Activated naive CD4-positive, alpha-beta T cell (primary cell): ENCODE measurements at places on chromosomes 6 and 20.
A peak's percentile ranks its signal among the peaks of the same experiment; 100 is the strongest.

GRCh38 chr6:16413399-16413798, 175.0 kb downstream of the GMPR start:
- no peak for DNase-seq

DNA sequence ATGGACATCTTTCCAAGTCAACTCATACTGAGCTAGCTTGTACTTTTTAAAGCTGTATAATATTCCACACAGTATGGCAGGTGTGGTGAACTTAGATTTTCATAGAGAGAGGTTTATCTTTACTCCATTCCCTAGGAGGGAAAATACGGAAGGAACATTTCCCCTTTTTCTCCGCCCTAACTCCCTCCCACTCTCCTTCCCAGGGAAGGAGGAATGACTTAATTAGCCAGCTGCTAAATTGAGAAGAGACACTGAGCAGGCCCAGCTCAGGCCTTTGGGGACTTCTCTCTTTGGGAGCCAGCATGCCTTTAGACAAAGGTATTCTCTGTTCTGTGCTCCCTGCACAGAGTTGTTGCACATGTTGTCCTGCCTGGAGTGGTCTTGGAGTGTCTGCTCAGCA, 46.1 kb downstream of the MBOAT1 start:
- no peak for DNase-seq

- DNase-seq, result no peak
Observed at GRCh38 chr6:127879685-127880084, 21.2 kb downstream of the THEMIS start.

DNA sequence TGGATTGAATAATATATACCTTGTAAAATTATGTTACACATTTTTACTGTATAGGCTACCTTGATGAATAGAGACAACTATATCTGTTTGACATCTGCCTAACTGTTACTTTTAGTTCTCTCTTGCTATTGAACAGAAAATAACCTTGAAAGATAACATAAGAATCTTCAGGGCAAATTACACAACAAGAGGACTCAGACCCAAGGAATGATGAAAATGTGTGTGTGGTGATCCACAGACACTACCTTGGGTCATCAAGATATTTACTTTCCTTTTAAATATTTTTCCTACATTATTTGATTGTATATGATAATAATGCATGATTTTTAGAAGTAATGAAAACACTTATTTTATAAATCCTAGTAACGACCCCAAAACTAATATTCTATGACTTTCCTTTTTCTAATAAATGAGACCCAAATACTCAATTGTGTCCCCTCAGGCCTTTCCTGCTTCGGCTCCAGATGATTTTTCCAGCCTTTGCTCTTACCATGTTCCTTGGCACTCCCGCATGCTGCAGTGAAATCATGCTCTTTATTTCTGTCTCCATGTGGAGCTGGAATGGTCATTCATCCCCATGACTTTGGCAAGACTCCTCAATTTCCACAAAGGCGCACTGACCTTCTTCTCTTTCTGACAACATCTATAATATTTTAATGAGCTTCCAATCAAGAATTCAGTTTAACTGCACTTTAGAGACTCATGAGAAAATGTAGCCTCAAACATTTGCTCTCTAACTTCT, 187.6 kb downstream of the EPM2A start:
- no peak for DNase-seq

- peak; percentile 28 for DNase-seq
Observed at GRCh38 chr20:3744806-3745685, 12.6 kb downstream of the HSPA12B start.

DNA sequence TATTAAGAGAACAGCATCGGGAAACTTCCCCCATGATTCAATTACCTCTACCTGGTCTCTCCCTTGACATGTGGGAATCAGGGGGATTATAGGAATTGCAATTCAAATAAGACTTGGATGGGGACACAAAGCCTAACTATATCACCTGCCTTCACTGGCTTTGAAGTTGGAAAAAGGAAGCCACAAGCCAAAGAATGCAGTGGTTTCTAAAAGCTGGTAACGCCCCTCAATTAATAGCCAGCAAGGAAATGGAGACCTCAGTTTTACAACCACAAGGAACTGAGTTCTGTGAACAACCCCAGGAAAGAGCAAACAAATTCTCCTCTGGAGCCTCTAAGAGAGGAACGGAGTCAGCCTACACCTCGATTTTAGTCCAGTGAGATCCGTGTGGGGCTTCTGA, 244.1 kb downstream of the TFAP2A start:
- DNase-seq, result no peak

GRCh38 chr20:542777-543368, 717 bp downstream of the CSNK2A1 start:
- no peak for DNase-seq

- DNase-seq, result no peak
Observed at GRCh38 chr6:33018904-33019303, 9.5 kb upstream of the HLA-DOA start.

- no peak for DNase-seq
Observed at GRCh38 chr6:5282191-5282623, 20.9 kb downstream of the FARS2 start.

- no peak for DNase-seq
Observed at GRCh38 chr6:69379518-69379917, 417.3 kb downstream of the LMBRD1 start.

DNA sequence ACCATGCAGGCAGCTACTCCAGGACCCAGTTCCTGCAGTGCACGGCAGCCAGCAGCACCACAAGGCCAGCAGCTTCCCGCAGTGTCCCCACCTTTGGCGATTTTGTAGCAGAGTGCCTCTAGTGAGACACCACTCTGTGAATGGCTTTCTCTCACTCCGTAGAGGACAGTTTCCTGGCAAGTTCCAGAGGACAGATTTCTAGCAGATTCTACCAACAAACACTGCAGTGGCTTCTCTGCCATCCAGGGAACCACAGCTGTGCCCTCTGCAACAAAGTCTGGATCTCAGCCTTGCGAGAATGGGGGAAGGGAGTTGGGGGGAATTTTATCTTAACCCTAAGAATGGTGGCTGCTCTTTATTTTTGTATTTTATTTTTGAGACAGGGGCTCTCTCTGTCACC, 28.7 kb downstream of the SNHG17 start:
- no peak for DNase-seq

DNA sequence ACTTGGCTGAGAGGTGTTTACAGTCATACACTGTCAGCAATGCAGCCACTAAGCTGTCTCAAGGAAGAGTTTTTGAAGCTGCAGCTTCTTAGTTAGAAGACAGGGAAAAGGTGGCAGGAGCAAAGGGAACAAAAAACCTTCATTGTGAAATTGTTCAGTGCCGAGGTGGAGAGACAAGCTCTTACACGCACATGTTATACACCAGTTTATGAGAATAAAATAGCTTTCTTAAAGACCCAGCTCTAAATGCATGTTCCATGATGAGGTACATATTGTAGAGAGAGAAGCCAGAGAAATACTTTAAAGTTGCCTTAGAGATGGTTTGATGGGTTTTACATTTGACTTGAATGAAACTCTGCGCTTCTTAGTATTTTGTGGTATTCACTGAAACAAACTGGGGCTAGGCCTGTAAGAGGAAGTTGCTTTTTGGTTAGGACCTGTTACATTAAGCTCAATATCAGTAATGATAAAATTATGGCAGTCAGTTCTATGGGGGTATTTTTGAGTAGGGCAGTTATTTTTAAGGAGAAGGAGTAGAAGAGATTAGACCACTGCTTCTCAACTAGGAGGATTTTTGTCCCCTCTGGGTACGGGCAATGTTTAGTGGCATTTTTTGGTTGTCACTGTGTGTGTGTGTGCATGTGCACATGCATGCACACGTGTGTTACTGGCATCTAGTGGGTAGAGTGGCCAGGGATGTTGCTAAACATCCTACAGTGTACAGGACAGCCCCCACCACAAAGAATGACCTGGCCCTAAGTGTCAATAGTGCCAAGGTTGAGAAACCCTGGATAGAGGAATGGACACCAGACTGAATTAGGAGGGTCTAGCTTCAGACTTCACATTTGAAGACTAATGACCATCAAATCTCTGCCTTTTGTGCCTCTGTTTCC, 9.8 kb downstream of the NEDD9 start:
- no peak for DNase-seq

DNA sequence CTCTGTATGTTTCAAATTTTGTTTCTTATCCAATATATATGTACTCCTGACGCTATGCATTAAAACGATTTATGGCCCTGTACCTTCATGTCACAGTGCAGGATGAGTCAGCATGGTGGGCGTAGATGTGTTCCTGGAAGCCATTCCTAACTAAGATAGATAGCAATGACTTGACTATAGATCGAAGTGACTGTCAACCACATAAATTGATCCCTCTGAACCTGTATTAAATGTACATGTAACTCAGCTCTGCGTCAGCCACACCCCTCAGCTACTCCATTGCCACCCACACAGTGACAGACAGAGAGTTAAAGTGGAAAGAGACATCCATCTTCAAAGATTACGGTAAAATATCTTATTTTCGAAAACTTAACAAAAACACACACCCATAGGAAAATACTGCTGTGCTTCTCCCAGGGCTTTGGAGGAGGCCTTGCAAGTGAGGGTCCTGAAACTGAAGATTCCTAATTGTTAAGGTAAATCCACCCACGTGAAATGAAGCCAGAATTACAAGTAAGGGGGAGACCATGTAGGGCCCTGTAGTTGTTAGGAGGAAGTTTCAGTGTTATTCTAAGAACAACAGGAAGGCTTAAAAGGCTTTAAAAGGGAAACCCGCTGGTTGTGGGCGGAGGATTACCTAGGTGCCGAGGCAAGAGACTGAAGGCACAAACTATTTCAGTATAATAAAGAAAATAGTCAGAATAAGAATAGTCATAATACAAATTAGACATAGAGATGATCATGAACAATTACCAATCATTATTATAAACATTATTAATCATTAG, 10.3 kb upstream of the RAD21L1 start:
- DNase-seq, result no peak

DNA sequence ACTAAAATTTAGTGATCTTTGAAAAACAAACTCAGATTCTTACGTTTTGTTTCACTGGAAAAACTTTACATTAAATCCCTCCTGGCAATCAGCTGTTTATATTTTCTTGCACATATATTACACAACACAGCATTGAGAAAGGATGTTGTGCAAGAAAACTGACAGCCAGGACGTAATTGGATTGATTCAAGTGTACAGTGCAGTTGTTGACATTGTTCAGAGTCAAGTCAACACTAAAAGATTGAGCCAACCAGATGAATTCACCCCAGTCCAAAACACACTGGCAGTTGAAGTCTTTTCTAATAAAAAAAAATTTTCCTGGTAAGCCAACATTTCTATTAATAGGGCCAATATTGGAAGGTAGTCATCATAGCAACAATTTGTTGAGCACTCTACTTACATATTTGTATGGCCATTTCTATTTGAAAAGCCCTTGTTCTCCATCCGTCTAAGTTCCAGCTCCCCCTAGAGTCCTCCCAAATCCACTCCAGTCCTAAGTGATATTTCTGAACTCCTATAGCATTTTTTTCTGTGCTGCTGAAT, 20.9 kb upstream of the VNN1 start:
- DNase-seq, result no peak

- DNase-seq, result no peak
Observed at GRCh38 chr20:45163083-45163803, 11.5 kb upstream of the PI3 start.
